ENCODE measurements at places on chromosomes 1 and 21.

DNA sequence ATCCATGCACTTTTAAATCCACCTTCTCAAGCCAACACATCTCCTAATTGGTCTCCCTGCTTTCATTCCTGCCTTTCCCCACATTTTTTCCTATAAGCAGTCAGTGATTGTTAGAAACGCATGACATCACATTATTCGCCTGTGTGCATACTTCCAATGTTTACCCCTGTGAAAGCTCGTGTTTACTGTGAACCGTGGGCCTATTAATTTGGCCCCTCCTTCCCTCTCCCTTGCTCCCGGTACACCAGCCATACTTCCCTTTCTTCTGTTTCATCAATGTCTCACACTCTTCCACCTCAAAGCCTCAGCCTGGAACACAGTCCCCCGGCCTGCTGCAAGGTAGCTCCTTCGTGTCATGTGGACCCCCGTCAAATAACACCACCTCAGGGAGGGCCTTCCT is 9.1 kb downstream of the MTOR start:
- no peak for DNase-seq

DNA sequence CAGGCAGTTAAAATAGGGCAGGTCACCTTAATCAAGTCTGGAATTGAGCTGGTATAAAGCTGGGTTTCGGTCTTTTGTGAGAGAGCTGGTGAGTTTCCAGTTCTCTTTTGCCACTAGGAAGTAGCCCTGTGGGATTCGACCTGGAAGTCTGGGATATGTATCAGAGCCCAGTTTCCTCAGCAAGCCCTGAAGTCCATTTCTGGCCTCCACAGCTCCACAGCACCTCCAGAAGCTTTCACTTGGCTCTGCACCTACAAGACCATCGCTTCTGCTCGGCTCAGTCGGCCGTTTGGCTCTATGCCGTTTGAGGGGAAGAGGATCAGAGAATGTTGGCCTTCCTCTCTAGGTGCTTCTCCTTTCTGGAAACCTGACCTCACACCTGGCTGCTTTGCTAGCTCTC is 148.0 kb downstream of the GALNT2 start:
- no peak for DNase-seq

- no peak for DNase-seq
Measured at GRCh38 chr1:40014812-40015594, 25.5 kb upstream of the CAP1 start.

DNA sequence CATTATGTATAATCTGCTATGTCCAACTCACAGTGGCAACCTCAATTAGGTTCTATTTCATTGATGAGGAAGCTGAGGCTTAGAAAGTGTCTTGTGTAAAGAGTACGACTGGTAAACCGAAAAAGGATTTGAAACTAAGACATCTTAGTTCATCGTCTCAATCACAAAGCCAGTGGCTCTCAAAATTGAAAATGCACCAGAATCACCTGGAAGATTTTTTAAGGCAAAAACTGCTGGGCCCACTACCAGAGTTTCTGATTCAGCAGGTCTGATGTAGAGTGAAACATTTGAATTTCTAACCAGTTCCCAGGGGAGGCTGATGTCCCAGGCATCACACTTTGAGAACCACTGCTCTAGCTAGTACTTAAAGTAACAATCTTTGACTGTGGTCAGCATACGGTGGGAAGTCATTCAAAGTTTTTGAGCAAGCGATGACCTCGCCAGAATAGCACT is 5.2 kb upstream of the LRRC53 start:
- no peak for DNase-seq

- no peak for DNase-seq
Measured at GRCh38 chr1:241411056-241411775, 54.2 kb upstream of the RGS7 start.

- DNase-seq, result no peak
Measured at GRCh38 chr1:197725044-197725443, 50.2 kb downstream of the DENND1B start.

GRCh38 chr1:117433943-117434342 is 66.7 kb downstream of the MAN1A2 start:
- no peak for DNase-seq

GRCh38 chr1:222441066-222441465 is 106.8 kb downstream of the HHIPL2 start:
- DNase-seq, result no peak

DNA sequence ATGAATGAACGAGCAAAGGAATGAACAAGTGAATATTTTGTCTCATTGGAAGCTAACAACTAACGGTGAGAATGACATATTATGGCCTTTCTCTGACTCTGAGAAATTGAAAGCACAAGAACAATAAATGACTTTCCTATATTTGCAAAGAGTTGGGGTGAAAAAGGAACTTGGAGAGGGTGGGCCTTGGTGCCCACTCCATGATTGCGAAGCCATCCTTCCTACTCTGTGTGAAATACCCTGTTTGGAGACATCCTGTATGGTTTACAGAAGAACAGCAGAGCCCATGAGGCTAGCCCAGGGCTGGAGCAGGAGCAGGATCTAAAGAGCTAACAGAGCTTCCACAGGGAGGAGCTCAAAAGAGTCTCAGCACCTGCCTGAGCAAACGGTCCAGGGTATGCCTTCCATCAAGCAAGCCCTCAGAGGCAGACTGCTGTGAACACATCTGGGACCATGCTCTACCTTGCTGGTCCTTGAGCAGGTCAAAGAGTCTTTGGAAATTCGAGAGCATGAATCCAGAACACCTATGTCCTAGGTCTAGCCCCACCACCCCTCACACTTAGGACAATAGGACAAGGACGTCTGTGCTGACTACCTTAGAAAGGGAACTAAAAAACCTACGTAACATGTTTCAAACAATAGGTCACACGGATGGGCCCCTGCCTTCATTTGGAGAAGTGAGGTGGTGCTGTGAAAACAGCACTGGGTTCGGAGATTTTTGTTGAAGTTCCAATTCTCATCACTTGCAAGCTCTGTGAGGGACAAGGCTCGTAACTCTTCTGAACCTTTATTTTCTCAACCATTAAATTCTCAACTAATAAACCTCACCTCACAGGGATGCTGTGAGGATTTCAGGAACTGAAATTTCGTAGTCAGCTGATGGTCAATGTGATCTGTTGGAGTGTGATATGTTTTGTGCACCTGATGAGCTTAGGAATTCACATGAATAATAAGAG is 377.4 kb downstream of the RRAGC start:
- DNase-seq, result no peak

- DNase-seq, result no peak
Measured at GRCh38 chr1:245599371-245600174, 444.8 kb downstream of the KIF26B start.

All from effector CD8-positive, alpha-beta T cell (primary cell).